Left forelimb (tissue), 1 donor: ENCODE measurements at places on chromosomes 5 and 9.

GRCh38 chr9:33881635-33882034 lies 64.7 kb downstream of the UBE2R2 start:
- no peak for DNase-seq

- DNase-seq = peak; percentile 91
Measured at GRCh38 chr5:124651663-124652513, 94.6 kb downstream of the ZNF608 start.

GRCh38 chr5:400282-401145 lies 42.5 kb upstream of the EXOC3 start:
- DNase-seq = no peak

- no peak for DNase-seq
Measured at GRCh38 chr5:123207852-123208251, 118.8 kb downstream of the PRDM6 start.

DNA sequence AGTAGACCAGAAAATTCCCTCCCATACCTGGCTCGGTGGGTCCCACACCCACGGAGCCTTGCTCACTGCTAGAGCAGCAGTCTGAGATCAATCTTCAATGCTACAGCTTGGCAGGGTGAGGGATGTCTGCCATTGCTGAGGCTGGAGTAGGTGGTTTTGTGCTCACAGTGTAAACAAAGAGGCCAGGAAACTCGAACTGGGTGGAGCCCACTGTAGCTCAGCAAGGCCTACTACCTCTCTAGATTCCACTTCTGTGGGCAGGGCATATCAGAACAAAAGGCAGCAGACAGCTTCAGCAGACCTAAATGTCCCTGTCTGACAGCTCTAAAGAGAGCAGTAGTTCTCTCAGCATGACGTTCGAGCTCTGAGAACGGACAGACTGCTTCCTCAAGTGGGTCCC lies 5.6 kb upstream of the GZMA start:
- DNase-seq = no peak

- DNase-seq = no peak
Measured at GRCh38 chr5:166240705-166241104, 2050.7 kb upstream of the WWC1 start.

DNA sequence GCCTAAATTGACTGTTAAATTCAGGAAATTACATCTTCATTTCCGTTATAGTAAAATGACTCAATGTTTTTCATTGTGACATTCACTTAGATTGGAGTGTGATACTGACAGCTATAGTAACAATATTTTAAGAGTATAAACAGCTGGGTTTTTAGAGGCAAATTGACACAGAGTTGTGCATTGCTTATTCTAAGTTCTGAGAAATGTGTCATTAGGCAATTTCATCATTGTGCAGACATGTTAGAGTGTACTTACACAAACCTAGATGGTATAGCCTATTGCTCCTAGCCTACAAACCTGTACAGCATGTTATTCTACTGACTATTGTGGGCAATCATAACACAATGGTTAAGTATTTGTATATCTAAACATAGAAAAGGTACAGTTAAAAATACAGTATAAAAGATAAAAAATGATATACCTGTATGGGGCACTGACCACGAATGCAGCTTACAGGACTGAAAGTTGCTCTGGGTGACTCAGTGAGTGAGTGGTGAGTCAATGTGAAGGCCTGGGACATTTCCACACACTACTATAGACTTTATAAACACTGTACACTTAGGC lies 132.7 kb downstream of the PDE4D start:
- DNase-seq = no peak

DNA sequence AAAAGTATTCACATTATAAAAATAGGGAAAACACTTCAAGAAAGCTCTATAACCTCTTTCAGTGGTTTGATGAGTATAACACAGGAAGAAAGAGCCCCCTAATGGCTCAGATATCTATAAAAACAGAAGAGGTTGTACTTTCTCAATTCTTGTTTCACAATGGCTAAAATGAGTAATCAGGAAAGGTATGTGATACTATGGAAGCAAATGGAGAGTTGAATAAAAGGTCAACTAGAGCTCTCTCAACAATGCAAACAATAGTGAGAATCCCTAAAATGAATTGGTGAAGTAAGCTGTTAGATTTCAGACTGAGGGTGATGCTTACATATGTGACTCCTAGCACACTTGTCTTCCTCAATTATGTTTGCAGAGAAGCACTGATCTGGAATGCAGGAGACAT lies 584.6 kb upstream of the CDH18 start:
- no peak for DNase-seq

DNA sequence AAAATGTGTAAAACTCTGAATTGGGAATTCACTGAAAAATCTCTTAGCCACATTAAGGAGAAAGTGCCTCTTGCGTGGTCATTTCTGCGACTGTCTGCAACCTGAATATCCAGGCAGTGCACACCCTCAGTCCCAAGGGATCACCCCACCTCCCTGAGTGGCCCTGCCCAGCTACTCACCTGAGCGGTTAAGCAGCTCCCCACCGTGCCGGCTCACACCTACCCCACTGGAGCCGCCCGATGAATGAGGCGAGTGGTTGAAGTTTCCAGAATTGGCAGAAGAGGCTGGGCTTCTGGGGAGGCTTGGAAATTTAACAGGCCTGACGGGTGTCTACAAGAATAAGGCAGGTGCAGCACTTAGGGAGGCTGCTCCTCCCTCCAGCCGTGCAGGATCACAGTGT lies 25.6 kb downstream of the ANKS6 start:
- DNase-seq = no peak

DNA sequence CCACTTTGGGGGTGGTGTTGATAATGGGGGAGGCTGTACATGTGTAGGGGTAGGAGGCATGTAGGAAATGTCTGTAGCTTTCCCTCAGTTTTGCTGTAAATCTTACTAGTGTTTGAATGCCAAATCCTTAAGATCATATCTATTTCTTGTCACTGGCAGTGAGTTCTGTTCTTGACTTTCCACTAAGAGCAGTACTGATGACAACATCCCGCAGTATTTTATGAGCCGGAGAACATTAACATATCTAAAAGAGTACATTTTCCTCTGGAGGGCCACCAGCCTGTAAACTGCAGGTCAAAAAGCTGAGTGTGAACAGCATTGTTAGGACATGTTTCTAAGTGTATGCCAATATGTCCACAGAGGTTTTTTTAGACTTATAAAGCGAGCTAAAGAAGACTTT lies 2.5 kb upstream of the HSPB3 start:
- no peak for DNase-seq
